ENCODE measurements at places on chromosomes 11 and 22.

DNA sequence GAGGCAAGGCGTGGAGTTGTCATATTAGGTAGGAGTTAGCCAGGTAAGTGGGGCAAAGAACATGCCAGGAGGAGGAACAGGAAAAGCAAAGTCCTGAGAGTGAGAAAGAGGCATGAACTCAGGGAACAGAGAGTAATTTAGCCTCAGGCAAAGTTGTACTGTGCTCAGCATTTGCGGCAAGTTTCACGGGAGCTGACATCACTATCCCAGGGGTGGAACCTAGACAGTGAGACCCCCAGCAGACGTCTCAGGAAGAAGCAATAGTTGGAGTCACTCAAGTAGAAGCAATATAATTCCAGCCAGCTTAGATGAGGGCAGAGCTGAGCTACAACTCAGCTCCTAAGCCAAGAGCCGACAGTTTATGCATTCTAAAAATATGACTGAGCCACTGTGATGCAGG lies 426.0 kb upstream of the ISX start:
- no peak for DNase-seq

DNA sequence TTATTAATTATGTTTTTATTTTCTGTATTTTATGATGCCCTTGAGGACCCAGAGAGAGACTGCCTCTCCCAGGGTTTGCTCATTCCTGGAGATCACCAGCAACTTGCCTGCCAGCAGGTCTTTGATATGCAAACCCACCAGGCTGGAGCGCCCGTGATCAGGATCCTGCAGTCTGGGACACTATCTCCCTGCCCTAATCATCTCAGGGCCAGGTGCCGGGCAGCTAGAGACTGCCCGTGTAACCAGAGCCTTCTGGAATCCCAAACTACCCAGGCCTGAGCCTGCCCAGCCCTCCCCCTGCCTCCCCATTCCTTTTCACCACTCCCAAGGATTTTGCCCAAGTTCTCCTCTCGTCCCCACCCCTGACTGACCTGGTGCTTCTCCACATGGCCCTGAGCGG lies 52.2 kb upstream of the B3GAT1 start:
- DNase-seq = no peak

DNA sequence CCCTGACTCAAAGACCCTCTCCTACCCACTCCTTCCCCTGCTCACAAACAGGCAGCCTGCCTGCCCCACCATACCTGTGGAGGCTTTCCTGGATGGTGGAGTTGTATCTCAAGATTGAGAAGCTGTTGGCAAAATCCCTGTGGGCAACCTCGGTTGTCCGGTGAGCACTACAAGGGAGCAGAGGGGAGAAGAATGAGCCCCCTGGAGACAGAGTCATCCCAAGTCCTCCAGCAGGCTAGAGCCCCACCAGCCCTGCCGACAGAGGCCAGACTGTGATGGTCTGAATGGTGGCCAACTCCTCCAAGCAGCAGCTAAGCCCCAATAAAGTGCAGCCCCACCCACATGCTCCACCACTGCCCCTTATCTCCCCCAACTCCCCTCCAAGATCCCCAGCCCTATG lies 17.5 kb downstream of the TMPRSS13 start:
- DNase-seq = no peak

DNA sequence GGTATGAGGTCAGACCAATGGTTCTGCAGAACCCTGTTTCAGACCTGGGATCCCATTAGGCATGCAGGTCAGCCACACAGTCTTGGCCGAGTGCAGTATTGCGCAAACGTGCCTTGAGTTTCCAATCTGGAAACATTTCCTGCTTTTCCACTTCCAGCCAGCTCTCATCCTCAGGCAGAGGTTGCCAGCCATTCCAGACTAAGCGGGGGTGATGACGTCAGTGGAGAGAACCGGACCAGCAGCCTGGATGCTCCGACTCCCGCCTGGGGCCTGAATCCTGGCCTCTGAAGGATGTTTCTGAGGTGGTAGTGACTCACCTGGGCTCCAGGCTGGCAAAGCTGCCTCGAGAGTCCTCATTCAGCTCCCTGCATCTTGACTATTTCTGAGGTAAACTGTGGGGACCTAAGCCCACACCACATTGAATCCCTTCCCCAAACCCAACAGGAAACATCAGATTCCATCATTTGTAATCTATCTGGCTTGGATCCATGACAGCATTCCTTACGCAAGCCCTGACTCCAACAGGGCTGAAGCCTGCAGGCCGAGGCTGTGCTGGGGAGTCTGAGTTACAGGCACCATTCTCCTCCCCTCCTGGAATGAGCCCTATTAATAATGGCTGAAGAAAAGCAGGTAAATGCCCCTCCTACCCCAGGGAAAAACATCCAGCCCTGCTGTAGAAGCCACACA lies 83.0 kb downstream of the ABTB2 start:
- no peak for DNase-seq
